GM13977 (cell line): ENCODE measurements at places on chromosomes 6 and 20.

GRCh38 chr20:3681352-3681930 is 369 bp downstream of the ADAM33 start:
- DNase-seq, result no peak

- no peak for DNase-seq
Observed at GRCh38 chr6:136963259-136963658, 41.2 kb downstream of the SLC35D3 start.

DNA sequence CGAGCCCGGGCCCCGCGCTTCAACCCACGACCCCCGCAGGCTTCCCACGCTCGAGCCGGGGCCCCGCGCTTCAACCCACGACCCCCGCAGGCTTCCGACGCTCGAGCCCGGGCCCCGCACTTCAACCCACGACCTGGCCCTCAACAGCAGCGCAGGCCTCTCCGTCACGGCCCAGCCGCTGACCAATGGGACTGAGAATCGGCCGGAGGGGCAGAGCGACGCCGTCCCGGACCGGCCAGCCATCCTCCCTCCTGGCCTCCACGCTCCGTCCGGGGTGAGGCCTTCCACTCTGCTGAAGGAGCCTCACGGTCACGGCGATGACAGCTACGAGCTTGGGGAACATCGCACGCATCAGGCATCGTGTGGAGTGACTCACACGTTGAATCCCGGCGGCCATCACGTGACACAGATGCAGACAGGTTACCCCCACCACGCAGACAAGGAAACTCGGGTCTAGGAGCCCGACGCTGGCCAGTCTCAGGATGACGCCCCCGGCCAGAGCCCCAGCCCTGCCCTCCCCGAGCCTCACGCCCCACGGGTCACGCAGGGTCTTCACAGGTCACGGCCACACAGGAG is 6.1 kb downstream of the KCNQ2 start:
- DNase-seq, result no peak

GRCh38 chr6:9515633-9516606 is 899.0 kb downstream of the TFAP2A start:
- no peak for DNase-seq

DNA sequence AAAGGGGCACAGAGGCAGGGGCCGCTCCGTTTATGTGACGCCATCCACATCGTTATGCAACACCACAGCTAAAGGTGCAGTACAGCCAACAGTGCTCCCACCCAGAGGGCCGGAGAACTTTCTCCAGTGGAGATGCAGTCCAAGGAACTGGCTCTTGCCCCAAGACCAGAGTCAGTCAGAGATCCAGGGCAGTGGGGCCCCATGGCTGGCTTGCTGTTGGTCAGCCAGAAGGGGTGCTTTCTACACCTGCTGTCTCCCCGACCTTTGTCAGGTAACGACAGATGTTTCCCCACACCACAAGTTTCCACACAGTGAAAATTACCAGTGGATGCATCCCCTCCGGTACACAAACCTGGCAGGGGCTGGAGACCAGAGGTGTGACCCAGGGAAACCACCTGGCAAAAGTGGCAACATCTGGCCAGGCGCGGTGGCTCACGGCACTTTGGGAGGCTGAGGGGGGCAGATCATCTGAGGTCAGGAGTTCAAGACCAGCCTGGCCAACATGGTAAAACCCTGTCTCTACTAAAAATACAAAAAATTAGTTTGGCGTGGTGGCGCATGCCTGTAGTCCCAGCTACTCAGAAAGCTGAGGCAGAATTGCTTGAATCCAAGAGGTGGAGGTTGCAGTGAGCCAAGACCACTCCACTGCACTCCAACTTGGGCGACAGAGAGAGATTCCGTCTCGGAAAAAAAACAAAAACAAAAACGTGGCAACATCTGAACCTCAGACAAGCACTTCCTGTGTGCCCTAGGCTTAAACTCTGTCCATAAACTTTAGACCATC is 34.9 kb downstream of the UBE2V1 start:
- DNase-seq, result no peak

DNA sequence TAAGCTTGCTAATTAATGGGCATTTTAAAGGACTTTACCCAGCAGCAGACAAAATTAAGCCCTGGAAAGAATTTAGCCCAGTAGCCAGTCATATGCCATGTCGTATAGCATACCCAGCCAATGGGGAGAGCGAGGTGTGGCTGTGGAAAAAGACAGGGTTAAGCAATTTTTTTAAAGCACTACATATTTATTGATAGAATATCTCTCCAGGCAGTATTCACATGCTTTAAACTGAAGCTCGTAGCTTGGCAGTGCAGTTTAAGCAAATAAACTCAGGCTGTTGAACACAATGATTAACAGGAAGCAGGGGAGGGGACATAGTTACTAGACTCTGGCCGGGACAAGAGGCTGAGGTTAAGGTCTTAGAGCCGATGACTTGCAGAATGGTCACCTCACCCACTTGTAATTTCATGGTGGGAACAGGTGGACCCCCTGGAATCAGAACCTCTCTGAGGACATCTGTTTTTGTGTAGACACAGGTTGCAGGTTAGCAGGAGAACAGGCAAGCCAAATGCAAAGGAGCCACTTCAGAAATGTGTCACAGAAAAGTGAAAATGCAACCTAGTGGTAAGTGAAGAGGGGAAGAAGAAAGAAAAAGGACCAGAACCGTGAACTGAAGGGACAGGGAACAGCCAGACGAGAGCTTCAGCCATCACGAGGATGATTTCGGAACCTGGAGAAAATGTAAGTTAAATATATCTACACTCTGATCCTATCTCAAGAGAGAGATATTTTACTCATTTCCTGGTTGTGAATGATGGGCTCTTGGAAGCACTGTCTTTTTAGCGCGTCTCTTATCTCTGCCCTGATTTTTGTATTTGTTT is 7.2 kb downstream of the GCNT2 start:
- DNase-seq, result peak; percentile 41

GRCh38 chr20:63027922-63028389 is 21.2 kb upstream of the BHLHE23 start:
- DNase-seq, result peak; percentile 76

DNA sequence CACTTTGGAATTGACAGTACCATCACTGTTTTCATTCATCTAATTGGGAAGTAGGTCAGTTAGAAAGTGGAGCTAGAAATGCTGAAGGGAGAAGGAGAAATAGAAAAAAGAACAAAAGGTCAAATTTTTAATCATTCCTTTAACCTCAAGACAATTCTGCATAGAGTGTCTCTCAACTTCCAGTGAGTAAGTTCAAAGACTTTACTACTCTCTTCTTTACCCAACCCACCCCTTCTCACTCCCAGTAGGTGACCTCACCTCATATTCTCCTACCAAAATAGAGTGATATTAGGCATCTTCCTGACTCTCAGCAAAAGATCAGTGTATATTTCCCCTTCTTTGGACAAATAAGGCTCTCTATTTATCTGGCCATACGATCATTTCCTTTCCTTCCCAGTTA is 340.0 kb upstream of the JAG1 start:
- no peak for DNase-seq

DNA sequence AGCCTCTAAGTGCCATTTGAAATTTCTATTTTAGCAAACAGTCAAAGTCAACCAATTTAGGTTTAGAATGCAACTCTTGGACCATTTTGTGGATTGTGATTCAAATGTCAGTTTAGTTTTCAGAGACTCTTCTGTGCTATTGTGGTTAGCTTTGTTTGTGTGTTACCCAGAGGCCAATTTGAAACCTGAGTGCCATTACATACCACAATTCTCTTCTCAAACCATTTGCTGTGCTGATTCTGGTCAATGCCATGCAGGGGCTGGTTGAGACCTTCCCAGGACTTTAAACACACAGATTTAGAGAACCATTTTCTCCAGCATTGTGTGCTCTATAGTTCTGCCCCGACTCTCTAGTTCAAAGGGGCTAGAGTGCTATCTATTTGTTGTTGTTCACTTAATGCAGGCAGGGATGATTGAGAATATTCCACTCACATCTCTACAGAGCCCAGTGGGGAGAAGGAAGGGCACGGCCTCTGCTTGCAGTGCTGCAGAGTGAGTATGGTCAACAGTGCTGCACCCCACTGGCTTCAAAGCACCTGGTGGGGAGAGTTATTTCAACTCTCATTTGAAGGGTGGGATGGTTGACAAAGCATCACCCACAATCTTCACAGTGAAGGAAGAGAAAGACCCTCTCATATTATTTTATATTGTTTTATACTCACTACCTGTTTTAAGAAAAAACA is 738.2 kb downstream of the COL12A1 start:
- no peak for DNase-seq

DNA sequence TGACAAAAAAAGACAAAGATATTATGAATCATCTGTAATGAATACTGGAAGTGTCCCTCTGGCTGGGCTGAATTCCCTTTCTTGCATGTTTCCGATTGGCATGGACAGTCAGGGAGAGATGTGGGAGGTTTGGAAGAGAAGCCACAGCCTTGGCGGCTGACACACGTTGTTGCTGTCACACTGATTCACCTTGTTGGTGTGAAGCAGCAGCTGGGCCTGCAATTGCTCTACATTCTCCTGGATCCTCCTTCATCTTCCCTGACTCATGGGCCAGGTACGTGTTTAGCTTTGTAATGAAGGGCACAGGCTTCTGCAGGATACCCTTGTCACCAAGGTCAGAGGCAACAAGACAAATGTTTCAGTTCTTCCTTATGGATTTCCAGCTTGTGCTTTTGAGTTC is 13.4 kb upstream of the SMIM8 start:
- no peak for DNase-seq

DNA sequence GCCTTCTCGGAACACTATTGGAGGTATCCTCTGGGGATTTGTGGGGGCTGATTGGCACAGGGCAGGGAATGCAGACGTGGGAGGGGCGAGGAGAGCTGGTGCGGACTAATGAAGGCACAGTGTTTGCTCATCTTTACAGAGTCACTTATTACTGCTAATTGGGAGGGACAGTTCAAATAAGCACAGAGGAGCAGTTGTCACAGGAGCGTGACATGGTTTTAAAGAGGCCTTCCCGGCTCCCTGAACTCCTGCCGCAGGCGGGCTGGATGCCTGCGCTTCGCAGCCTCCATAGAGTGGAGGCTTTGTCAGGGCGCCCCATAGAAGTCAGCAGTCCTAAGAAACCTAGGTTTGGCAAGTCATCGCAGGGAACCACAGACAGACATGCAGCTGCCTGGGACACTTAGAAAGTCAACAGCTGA is 149.6 kb downstream of the LINC00237 start:
- DNase-seq, result no peak

- no peak for DNase-seq
Observed at GRCh38 chr6:33696548-33697518, 14.7 kb downstream of the UQCC2 start.

DNA sequence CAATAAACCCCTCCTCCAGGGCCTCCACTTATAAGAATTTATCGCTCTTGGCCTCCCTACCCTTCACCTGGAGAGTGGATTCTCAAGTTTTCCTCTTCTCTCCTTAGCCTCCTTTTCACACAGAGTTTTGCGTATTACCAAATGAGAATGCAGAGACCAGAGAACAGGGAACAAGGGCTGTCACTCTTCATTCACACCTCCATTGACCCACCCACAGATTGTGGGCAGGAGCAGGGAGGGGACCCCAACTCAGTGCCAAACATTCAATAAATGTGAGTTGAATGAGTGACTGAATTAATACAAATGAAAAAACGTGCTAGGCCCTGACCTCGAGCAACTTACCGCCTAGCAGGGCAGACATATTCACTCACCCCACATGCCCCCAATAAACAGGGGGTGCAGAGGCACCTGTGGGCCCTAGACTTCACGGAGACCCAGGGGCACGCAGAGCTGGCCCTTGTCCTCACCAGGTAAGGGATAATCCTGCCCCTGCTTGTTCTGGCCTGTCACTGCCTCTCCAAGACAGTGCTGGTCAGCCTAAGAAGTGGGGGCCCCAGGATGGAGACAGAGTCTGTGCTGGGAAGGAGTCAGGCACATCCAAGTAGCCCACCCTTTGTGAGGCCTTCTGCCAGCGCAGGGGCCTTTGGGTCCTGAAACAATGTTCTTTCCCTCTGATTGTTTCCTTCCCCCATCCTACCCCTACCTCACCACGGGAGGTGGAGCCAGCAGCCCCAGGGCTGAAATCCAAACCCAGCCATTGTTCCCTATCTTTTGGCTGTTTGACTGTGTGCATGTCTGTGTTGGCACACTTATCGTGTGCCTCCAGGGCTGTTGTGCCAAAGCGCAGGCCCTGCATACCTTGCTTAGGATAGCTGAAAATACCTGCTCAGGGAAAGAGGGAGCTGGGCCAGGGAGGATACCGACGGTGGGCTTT is 8.4 kb upstream of the TJAP1 start:
- no peak for DNase-seq

GRCh38 chr20:8095648-8096572 is 36.2 kb upstream of the PLCB1 start:
- DNase-seq, result no peak
